Glomerular endothelial cell (primary cell): ENCODE measurements at places on chromosomes 3 and 15.

DNA sequence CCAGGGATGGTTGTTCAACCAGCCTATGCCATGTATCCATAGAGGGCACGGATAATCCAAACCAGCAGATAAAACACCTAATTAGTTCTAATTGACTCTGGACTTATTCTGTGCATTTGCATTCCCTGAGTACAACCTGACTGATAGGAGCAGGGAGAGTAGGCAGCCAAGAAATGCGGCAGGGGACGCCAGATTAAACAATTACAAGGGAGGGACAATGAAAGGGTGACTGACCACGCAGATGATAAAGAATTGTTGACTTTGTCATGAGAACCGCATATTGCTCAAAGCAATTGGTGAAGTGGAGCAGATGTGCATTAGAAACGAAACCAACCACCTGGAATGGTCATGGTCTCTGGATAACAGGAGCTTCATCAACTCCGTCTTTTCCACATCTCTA is 369.1 kb upstream of the FRG2C start:
- no peak for DNase-seq

DNA sequence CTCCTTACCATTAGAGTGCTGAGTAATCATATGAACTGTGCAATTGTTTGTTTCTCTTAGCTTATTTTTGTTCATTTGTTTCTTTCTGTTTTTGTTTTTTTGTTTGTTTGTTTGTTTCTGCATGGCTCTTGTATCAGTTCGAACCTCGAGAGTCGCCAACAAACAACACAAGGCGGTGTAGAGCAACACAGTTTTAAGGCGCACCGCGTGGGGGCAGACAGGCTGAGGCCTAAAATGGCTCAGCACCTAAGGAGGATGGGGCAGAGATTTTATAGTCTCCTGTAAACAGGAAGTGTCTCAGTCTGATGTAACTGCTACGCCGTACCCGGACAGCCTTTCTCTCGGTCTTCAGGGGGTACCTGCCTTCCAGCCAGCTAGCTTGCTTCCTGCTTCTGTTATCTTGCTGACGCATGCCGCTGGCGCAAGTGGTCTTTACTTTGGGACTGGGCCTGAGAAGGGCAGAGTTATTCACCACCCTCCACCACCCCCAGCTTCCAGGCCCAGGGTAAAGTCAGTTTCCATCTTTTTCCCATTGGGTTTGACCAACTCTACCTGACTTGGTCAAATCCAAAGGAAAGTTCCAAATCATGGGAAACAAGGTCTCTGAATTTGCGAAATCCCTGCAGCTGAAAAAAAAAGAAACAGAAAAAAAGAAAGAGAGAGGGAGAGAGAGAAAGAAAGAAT is 25.8 kb upstream of the MFGE8 start:
- DNase-seq = no peak

- DNase-seq = no peak
Observed at GRCh38 chr3:52719618-52720017, 13.7 kb downstream of the SPCS1 start.

GRCh38 chr3:75001330-75001729 is 386.9 kb upstream of the CNTN3 start:
- DNase-seq = no peak

DNA sequence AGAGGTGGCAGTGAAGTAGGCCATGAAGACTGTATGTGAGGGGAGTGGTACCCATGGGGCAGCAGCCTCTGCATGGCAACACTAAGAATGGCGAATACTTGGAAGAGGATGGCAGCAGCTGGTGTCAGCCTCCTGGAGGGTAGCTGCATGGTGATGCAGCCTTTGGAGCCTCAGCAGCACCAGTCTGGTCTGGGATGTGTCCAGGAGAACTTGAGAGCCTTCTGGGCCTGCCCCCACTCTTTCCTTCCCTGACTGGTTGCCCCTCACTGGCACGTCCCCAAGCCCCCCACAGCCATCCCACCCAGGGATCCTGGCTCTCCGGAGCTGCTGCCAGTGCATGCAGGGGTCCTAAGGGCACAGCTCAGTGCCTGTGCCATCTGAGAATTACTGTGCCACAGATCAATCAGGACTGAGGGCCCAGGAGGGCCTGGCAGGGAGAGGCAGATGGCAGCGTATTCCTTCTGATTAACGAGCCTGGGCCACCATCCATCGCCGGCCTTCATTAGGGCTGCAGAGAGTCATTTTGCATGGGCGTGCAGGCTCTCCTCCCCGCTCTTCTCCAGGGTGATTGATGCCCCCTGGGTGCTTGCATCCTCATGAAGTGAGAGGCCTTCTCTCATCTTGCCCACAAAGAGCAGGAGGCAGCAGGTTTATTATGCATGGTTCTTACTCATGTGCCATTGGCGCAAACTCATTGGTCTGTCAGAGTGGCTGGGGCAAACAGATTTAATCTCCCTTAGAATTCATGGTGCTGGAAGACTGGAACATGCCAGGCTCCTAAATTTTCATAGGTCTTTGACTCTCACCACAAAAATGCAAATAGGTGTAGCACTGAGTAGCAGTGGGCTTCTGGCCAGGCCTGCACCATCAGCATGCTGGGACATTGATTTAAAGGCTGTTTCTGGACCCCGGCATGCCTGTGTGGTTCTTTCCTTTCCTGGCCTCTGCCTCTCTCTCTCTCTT is 116.8 kb downstream of the EPHB1 start:
- DNase-seq = no peak

- no peak for DNase-seq
Observed at GRCh38 chr3:136678981-136679380, 73.2 kb downstream of the STAG1 start.

GRCh38 chr3:133573629-133574194 is at the start of gene CDV3:
TSS of gene CDV3 (plus strand) at chr3:133573686. CDS start at chr3:133574045, 359 bp downstream.
- DNase-seq = no peak

DNA sequence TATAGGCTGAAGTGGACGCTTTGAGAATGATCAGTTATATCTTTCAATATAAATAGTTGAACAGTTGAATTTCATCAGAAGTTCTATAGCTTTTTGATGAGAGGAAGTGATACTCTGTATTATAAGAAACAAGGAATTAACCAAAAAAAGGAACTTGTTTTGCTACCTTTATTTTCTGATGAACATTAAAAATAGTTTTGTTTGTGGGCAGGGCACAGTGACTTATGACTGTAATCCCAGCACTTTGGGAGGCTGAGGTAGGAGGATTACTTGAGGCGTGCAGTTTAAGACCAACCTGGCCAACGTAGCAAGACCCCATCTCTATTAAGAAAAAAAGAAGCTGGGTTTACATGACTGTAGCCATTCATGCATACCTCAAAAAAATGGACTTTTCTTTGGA is 16.7 kb downstream of the BLOC1S6 start:
- DNase-seq = no peak

DNA sequence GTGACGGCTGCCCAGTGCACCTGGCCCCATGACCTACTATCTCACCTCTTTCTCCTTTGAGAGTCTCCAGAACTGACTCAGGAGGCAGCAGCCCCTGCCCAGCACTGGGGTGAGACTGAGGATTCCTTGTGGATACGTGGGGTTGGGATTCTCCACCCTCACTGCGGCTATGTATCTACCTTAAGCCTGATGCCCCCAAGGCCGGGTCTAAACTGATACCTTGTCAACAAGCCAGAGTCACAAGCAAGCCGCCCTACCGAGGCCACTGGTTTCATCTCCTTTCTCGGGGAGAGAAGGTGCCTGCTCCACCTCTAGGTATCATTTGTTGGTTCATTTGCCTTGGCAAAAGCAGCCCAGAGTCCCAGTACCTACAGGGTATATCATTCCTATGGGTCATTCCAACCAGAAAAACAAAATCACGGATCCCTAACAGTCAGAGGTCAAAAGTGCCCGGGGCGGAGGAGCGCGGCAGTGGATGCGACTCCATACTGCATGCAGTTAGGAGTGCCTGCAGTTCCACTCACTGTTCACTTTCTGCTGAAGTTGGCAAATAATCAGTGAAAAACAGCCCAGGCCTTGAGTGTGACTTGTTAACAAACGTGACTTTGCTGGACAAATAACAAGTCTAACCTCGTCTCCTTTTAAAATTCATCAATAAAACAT is 47.5 kb downstream of the ABTB1 start:
- no peak for DNase-seq

DNA sequence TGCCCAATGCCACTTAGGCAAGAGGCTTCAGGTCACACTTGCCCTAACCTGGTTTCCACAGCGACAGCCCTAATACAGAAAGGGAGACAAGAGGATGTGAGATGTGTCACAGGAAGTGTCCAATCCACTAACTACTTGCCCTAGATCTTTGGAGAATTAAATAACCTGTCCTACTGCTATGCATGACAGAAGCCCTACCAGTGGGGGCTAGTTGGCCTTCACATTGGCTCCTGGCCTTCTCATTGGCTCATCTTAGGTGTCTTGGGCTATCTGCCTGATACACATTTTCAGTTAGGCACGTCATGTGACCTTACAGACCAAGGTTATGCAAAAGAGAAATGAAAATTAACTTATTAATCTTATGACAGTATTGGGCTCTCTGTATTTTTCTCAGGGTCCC is 449.9 kb downstream of the FHIT start:
- DNase-seq = no peak
